Left ventricle myocardium superior (tissue), 1 donor: ENCODE measurements at places on chromosomes 5 and 9.

- no peak for DNase-seq
Measured at GRCh38 chr5:65855766-65856315, 70.5 kb upstream of the ERBIN start.

DNA sequence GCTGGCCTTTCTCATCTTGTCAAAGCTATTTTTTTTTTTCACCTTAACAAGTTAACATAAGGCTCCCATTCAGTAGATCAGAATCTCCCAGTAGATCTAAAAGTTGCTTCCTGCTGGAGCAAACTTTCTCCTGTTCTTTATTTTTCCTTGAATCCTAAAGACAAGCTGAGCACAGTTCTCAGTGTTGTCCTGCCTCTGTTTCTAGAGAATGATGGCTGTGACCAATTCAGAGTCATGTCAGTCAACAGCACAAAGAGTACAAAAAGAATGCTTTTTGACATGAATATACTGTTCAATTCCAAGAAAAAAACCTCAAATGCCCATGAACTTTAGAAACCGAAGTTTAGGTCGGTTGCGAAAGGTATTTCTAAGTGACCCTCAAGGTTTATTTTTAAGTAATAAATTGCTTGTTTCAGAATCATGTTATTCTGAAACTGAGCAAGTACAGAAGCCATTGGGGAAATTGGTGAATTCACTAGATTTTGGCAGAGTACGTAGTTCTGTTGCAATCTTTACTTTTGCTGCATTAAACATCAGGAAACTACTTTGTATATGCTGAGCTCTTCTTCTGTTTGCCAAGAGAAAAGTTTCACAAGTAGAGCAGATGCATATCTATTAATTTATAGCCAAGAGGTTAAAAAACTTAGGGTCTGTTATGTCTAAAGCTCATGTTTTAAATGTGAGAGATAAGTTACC lies 161.7 kb upstream of the RPS23 start:
- no peak for DNase-seq

DNA sequence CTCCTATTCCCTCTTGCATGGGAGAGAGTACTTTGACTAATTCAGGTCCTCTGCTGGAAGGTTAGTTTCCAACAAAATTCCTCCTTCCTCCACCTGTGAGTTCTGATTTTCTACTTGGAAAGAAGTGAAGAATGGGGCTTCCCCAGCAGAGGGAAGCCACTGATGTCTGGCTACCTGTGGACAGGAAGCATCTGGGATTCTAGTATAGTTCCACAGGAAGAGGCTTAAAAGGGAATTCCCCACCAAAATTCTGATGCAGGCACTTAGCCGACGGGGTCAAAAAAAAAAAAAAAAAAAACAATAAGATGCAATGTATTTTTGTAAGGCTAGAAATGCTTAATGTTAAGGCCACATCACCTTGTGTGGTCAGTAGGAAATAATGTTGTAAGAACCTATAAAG lies 33.4 kb downstream of the PCDHGC5 start:
- no peak for DNase-seq

GRCh38 chr9:117334101-117334500 lies 80.8 kb downstream of the ASTN2 start:
- DNase-seq, result no peak

GRCh38 chr5:30104872-30105596 lies 1088.5 kb upstream of the CDH6 start:
- DNase-seq, result no peak
